ENCODE measurements at places on chromosomes 2 and 18.

DNA sequence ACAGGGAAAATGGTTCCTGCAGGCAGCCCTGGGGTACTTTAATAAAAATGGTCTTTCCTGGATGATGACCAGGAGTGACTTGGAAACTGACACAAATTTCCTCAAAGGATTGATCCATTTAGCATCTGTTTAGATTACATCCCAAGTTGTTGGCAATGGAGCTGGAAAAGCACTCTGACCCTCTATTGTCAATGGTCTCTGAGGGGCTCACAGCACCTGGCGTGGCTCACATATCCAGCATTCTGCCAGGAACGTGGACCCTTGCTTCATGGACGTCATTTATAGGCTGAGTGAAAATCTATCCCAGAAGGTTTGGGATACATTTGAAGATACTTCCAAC is 43.8 kb downstream of the SERTAD2 start:
- H3K4me3 ChIP-seq = peak overlapping the region; percentile 79
- no peak for DNase-seq
- no peaks in the 10 kb centered on the region for H3K36me3 ChIP-seq
- no peak overlapping the region for H3K27ac ChIP-seq
- peaks cover 12% of the 10 kb centered on the region for H3K4me1 ChIP-seq
- peaks cover 11% of the 10 kb centered on the region for H3K27me3 ChIP-seq

DNA sequence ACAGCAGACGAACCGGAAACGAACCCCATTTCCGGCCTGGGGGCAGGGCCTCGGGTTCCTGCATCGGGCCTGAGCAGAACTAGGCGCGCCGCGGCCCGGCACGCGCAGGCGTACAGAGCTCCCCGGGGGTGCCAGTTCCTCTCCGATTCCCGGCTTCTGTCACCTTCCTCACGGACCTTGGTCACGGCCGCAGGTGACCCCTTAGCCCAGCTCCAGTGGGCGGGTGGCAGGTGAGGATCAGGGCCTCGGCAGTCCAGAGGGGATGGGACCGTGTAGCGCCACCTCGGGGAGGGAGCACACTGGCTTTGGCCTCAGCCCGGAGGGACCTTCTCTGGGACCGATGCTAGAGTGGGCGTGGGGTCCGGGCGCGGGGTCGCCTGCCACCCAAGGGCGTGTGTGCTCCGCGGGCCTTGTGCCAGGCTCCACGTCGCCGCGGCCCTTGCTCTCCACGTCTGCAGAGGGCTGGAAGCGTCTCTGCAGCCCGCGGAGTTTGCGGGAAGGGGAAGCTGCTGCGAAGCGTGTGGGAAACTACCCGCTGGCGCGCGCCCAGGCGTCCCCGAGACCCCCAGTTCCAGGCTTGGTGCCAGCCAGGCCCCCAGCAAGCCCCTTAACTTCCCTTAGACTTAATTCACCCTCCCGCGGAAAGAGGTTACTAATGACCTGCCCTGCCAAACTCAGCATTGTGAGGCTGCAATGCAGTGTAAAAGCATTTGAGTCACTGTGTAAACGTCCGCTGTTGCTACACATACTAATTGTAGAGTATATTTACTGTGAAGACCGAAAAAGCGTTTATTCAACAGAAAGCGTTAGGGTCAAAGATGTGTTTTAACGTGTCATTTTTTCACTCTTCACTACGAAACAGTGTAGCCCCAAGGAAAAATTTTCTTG is at the start of gene TRAPPC12:
Gene TRAPPC12 (plus strand): TSS at position 48 of the 888 bp plus-strand sequence. CDS start 7,930 bp downstream, outside the sequence.
- no peaks in the 10 kb centered on the region for H3K27me3 ChIP-seq

GRCh38 chr2:44351676-44352075 is 9.6 kb downstream of the PREPL start:
- no peaks in the 10 kb centered on the region for H3K36me3 ChIP-seq
- no peaks in the 10 kb centered on the region for H3K27me3 ChIP-seq
- no peak overlapping the region for H3K27ac ChIP-seq
- H3K4me1 ChIP-seq = peaks cover 16% of the 10 kb centered on the region
- no peak overlapping the region for H3K4me3 ChIP-seq

- no peak for DNase-seq
- H3K36me3 ChIP-seq = no peaks in the 10 kb centered on the region
- H3K4me1 ChIP-seq = no peaks in the 10 kb centered on the region
- no peaks in the 10 kb centered on the region for H3K27me3 ChIP-seq
- no peak overlapping the region for H3K4me3 ChIP-seq
Observed at GRCh38 chr2:201925056-201925455, 108.6 kb upstream of the FZD7 start.

DNA sequence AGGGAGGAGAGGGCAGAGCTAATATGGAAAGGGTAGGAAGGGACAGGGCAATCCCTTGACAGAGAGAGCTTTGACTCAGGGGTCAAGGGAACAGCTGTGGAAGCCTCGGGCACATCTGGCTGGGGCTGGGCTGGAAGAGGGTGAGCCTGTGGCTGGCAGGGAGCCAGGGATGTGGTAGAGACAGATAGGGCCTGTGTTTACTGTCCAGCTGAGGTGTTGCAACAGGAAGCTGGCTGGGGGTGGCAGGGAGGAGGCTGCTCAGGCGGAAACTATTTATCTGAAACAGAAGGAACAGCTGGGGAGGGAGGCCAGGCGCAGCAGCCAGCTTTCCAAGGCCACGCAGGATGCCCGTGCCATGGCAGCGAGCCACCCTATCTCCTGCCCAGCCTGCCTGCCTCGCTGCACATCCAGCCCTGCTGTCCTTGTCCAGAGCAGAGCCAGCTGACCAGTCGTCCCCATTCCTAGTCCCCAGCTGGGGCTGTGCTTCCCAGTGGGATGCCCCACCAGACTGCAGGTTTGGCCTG is 264.7 kb downstream of the CYP26B1 start:
- no peaks in the 10 kb centered on the region for H3K36me3 ChIP-seq
- peak; percentile 16 for DNase-seq
- no peak overlapping the region for H3K4me3 ChIP-seq

- H3K27me3 ChIP-seq = no peaks in the 10 kb centered on the region
- no peak overlapping the region for H3K27ac ChIP-seq
- peaks cover 9% of the 10 kb centered on the region for H3K4me1 ChIP-seq
- H3K36me3 ChIP-seq = no peaks in the 10 kb centered on the region
Observed at GRCh38 chr2:109151519-109151918, 22.5 kb downstream of the SH3RF3 start.

GRCh38 chr2:229300371-229300770 is 29.3 kb upstream of the PID1 start:
- no peaks in the 10 kb centered on the region for H3K36me3 ChIP-seq
- no peak for DNase-seq
- H3K27me3 ChIP-seq = peaks cover 24% of the 10 kb centered on the region
- no peaks in the 10 kb centered on the region for H3K4me1 ChIP-seq
- H3K27ac ChIP-seq = no peak overlapping the region

- DNase-seq = no peak
- no peak overlapping the region for H3K4me3 ChIP-seq
- H3K27me3 ChIP-seq = no peaks in the 10 kb centered on the region
- no peak overlapping the region for H3K27ac ChIP-seq
- H3K4me1 ChIP-seq = peaks cover 35% of the 10 kb centered on the region
Observed at GRCh38 chr2:207051385-207051965, 112.2 kb downstream of the CPO start.

GRCh38 chr2:127423478-127423843 is 5.2 kb downstream of the PROC start:
- peak overlapping the region; percentile 65 for H3K4me3 ChIP-seq
- peaks cover 12% of the 10 kb centered on the region for H3K4me1 ChIP-seq
- H3K27me3 ChIP-seq = peaks cover 60% of the 10 kb centered on the region
- H3K27ac ChIP-seq = no peak overlapping the region
- no peaks in the 10 kb centered on the region for H3K36me3 ChIP-seq

GRCh38 chr2:33077844-33078243 is 131.1 kb downstream of the LTBP1 start:
- H3K27me3 ChIP-seq = no peaks in the 10 kb centered on the region
- no peak overlapping the region for H3K4me3 ChIP-seq
- no peaks in the 10 kb centered on the region for H3K4me1 ChIP-seq
- H3K27ac ChIP-seq = no peak overlapping the region
- H3K36me3 ChIP-seq = no peaks in the 10 kb centered on the region
- DNase-seq = no peak

DNA sequence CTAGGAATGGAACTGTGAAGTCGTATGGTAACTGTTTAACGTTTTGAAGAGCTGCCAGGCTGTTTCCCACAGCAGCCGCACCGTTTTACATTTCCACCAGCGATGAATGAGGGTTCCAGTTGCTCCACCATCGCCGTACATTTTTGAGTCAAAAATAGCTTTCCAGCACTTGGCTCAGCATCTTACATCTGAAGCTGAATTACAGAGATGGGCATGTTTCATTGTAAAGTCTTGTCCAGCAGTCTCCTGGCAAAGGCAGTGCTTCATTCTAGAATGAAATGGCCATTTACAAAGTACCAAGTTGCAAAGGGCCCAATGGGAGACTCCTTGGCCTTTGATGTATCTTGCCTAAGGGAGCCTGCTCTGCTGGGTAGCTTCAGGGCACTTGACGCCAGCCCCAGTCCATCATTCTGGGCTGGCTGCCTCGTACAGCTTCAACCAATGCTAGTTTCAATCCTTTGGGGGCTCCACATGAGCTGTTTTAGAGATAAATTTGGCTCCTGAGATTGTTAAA is 45.1 kb downstream of the ATIC start:
- H3K4me1 ChIP-seq = no peaks in the 10 kb centered on the region
- H3K4me3 ChIP-seq = no peak overlapping the region
- DNase-seq = no peak
- no peaks in the 10 kb centered on the region for H3K27me3 ChIP-seq
- no peak overlapping the region for H3K27ac ChIP-seq

GRCh38 chr2:106575955-106576354 is 88.8 kb downstream of the CD8B2 start:
- no peak for DNase-seq
- H3K27me3 ChIP-seq = peaks cover 65% of the 10 kb centered on the region
- no peak overlapping the region for H3K4me3 ChIP-seq
- no peak overlapping the region for H3K27ac ChIP-seq
- H3K36me3 ChIP-seq = no peaks in the 10 kb centered on the region
- H3K4me1 ChIP-seq = peaks cover 19% of the 10 kb centered on the region

- no peak for DNase-seq
- H3K36me3 ChIP-seq = no peaks in the 10 kb centered on the region
- no peaks in the 10 kb centered on the region for H3K4me1 ChIP-seq
- H3K27ac ChIP-seq = no peak overlapping the region
Observed at GRCh38 chr2:85501248-85501647, 37.7 kb upstream of the MAT2A start.

DNA sequence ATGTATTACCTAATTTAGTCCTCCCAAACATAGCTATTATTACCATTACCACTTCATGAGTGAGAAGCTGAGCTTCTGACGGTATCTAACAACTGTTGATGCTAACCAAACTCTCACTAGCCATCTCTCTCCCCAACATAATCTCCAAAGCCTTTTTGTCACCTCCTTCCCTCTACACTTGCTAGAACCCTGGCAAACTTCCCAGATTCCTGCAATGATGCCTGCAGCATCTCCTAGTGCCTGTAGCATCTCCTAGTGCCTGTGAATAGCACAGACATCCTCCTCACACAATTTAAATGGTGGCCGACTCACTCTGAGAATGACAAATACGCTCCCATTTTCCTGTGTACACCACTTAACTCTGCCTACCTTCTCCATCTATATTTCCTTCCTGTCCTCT is 126.7 kb downstream of the STK39 start:
- DNase-seq = no peak
- H3K36me3 ChIP-seq = peaks cover 15% of the 10 kb centered on the region
- no peaks in the 10 kb centered on the region for H3K27me3 ChIP-seq
- no peak overlapping the region for H3K4me3 ChIP-seq

DNA sequence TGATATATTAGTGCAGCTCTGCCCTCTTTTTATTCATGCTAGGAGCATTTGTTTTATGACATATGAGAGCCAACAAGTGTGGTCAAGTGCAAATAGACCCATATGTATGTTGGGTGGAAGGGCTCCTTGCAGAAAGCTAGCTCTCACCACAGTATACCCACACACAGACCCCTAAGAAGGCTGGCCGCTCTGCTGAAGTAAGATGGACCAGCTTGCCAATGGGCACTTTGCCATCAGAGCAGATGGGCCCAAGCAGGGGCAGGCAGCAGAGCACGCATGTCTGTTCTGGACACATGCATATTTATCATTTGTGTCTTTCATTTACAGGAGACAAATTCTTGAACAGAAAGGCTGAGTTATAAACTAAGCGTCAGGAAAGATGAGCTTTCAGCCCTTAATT is 187.5 kb upstream of the DTNA start:
- H3K4me1 ChIP-seq = peaks cover 5% of the 10 kb centered on the region
- no peaks in the 10 kb centered on the region for H3K36me3 ChIP-seq
- no peak for DNase-seq
- no peaks in the 10 kb centered on the region for H3K27me3 ChIP-seq
- no peak overlapping the region for H3K27ac ChIP-seq

GRCh38 chr2:17543131-17543660 is 2.7 kb downstream of the VSNL1 start:
- peaks cover 76% of the 10 kb centered on the region for H3K27me3 ChIP-seq
- peak overlapping the region; percentile 58 for H3K4me3 ChIP-seq
- no peak overlapping the region for H3K27ac ChIP-seq
- no peaks in the 10 kb centered on the region for H3K36me3 ChIP-seq
